Progenitor cell of endocrine pancreas (in vitro differentiated cells): ENCODE measurements at places on chromosomes 1 and 21.

DNA sequence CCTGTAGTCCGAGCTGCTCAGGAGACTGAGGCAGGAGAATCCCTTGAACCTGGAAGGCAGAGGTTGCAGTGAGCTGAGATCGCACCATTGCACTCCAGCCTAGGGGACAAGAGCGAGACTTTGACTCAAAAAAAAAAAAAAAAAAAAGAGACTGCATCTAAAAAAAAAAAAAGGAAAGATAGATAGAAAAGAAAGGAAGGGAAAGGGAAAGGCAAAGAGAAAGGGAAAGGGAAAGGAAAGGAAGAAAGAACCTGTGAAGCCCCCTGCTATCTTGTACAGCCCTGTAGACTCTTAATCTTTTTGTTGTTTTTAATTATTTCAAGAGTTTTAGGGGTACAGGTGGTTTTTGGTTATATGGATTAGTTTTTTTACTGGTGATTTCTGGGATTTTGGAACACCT is 46.0 kb upstream of the MUTYH start:
- no peak for DNase-seq

GRCh38 chr1:111201275-111202090 is 1.0 kb upstream of the DENND2D start:
- DNase-seq: no peak

- no peak for DNase-seq
Measured at GRCh38 chr21:38388203-38388602, 110.1 kb downstream of the ERG start.

DNA sequence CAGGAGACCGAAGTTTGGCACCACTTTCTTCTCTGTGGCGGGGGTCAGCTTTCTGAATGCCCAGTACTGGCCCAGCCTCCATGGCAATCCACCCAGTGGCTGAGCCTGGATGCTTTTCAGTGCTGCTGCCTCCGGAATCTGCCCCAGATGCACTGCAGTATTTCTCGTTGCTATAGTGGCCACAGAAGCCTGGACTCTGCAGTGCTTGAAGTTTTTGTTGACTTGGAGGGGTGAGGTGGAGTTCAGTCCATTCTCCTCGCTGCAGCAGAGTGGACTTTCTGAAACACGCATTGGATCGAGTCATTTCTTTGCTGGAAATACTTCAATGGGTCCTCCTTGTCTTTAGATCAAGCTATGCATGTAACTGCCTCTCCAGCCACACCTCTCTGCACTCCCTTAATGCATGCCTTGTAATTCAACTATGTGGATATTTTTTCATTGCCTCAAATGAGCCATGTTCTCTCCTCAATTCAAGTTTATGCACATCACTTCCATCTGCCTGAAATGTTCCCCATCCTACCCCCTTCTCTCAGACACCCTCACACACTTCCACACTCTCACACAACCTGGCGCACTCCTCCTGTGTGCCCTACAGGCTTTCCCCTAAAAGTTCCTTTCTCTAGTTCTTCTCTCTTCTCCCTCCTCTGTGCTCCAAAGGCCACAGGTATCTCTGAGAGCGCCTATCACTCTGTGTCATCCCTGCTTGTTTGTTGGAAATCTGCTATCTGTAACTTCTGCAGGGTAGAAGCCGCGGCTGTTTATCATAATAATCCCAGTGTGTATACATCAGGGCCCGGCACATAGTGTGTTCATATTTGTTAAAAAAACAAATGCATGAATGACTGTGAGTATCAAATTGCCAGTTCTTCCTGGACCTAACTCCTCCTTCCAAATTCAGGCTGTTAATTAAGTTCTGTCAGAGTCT is 16.5 kb downstream of the ADAM30 start:
- no peak for DNase-seq

GRCh38 chr1:21326861-21327344 is 36.6 kb upstream of the ECE1 start:
- no peak for DNase-seq
